AG04450 (cell line): ENCODE measurements at places on chromosomes 2 and 18.

DNA sequence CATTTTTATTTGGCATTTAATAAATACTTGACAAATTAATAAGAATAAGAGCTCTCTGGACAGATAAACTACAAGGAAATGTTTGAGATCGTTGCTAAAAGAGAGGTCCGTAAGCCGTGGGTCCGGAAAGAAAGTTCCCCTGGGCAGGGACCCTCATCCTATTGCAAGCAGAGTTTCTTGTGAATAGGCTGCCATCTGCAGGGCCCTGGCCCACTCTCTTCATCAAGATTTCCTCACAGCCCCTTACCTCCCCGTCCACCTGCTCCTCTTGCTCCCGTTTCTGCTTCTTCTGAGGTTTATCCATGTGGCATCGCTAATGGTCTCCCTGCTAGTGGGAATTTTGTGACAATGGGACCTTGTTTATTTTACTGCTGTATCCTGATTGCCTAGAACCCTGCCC lies 30.1 kb upstream of the MC5R start:
- no peak for DNase-seq

DNA sequence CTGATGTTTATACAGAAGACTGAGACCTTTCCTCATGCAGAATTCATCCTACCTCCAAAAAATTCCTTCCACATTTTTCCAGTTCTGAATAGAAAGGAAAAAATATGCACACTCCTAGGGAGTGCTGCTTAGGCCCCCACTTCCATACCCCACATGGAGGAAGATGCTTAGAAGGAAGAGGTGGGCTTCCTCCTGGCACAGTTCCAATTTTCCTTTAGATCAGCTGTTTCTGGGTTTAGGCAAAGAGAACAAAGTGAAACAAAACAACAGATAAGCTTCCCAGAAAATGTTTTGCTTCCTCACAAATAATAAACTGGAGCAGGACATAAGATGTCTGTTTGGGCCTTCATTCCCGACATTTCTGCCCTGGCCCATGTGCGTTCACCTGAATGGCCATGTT lies 172.6 kb downstream of the PRPF40A start:
- no peak for DNase-seq

DNA sequence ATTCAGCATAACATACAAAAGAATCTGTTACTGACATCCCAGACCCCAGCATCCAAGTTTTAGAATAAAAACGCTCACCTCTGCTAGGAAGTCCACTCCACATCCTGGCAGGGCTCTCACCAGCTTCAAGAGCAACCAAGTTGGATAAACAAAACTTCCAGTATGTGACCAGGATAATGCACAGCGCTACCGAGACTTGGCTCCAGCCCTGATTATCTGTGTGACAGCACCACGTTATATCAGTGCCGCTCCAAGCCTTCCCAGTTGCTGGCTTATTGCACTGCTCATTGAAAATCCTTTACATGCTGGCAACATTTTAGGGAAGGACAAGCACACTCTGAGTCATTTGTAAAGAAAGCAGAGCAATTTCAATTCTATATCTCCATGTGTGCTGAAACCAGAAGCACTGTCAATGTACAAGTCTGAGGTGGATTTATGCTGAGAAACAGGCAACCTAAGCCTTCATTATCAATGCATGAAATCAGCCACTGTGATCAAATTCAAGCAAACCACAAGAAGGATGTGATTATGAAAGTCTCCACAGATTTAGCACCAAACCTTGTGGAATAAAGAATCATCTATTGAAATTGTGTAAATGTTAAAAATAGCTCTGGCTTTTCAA lies 115.7 kb downstream of the ZNF385B start:
- no peak for DNase-seq

DNA sequence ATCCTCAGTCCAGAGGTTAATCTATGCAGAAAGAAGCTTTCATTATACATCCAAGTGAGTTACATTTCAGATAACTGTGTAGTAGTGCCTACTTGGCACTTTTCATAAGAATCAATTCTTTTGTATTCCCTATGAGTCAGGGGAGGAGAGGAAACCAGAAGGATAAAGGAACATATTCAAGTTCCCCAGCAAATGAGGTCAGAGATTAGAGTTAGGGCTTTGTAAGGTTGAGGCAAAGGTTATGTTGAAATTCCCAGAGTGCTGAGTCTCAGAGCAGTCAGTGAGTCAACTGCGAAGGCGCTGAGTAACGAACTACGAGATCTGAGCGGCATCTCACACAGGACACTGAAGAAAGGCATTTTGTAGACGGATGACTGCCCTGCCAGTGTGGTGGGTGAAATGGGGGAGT lies 25.1 kb upstream of the ME2 start:
- DNase-seq = no peak

GRCh38 chr2:492178-492577 lies 185.0 kb downstream of the TMEM18 start:
- DNase-seq = no peak

GRCh38 chr2:238422285-238422684 lies 4.4 kb upstream of the ASB1 start:
- no peak for DNase-seq
